ENCODE measurements at places on chromosomes 13 and 19. TPM values are rescaled to one million over a fixed set of nuclear protein-coding genes. Genes with fewer than 3 reads are reported as not detected.

DNA sequence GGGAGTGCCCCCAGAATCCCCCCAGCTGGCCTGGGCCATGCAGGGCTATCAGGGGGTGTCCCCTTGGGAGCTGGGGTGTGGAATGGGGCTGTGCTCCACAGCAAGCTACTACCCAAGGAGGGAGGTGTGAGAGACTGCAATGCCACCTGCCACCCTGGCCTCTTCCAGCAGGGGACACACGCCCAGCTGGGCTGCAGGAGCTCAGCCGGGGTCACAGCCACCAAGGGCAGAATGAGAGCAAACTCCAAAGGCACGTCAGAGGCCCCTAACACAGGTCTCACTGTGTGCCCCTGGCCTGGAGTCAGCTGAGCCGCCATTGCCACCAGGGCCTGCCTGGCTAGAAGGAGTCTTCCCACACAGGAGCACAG is 55.5 kb downstream of the MLLT1 start:
- DNase-seq, result no peak

DNA sequence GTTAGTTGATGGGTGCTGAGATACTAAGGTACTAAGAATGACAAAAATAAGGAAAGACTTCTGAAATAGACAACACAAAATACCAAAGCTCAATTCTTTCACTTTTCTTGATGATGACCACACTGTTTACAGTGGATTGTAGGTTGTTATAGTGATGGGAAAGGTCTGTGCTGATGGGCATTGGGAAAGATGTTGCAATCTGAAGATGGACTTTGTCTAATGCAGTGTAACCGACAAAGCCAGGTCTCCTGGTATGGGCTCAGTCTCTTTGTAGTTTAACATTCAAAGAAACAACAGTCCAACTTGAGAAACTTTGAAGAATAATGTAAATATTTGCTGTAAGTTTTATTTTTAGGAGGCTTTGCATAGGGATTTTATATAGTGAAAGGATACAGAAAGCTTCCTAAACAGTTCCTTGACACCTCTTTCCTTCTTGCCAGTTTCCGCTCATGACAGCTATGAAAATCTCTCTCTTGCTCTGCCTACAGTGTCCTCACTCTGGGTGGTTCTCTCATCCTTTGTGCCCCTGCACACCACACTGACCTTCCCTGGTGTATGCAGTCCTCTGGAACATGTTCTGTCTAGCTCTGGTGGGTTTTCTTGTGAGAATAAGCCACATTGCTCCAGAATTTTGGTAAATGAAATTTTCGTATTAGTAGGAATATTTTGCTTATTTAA is 172.2 kb downstream of the KCNRG start:
- no peak for DNase-seq

GRCh38 chr19:3125900-3126524 is 9.8 kb upstream of the GNA15 start:
- DNase-seq, result peak; percentile 76

DNA sequence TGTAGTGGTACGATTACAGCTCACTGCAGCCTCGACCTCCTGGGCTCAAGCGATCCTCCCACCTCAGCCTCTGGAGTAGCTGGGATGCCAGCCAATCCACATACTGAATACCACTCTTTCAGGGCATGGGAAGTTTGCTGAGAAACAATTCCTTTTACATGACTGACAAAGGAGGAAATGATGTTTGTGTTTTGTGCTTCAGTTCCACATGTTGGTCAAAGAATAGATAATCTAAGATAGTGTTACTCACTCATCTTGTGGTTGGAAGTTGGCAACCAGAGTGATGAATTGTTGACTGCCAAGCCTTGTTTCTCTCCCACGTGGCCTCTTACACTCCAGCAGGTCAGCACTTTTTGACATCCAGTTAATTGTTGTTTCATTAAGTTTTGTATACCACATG is 7.6 kb downstream of the MBD3L2B start:
- DNase-seq, result no peak

DNA sequence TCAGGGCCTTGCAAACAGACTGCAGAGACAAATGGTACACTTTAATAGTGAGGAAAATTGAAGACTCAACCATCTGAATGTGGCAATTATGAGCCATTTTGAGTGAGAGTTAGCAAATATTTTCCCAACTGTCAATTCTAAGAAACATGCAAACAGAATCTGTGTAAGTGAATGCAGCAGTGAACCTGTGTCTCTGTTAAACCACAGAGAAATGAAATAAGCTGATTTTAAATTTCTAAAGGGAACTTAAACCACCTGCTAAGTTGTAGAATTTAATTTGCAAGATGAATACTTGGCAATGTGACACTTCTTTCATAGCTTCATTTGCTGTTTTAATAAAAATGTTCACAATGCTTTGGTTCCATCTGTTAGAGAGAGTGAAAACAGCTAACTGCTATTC is 42.0 kb upstream of the TDRD3 start:
- no peak for DNase-seq

- no peak for DNase-seq
These were observed 68.6 kb upstream of the RFXAP start for GRCh38 chr13:36750461-36750860.

- no peak for DNase-seq
These were observed 2.3 kb downstream of the COMP start for GRCh38 chr19:18788529-18789421.

DNA sequence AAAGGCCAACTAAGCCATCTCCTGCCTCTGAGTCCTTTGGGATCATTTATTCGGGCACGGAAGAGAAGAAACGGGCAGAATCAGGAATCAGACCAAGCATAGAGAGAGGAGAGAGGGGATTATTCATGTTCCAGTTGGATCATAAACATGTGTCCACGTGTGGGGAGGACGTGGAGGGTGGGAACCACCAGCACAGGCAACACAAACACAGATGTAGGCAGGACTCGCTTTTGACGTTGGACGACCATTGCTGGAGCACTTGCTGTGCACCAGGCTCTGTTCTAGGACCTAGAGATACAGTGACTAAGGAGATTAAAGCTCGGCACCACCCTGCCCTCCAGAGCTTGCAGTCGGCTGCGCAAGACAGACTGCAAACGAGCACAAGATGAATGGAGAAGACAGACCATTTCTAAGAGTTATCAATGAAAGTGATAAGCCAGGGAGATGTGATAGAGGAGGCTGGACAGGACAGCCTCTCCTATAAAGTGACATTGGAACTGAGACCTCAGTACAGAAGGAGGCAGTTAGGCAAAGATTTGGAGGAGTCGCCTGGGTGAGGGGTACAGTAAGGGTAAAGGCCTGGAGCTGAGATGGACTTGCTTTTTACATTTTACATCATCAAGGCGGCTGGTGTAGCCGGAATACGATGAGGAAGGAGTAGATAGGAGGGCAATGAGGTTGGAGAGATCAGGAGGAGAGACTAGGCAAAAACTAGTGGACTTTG is 716 bp downstream of the SH2D3A start:
- no peak for DNase-seq

GRCh38 chr13:78562237-78562889 is 41.0 kb downstream of the POU4F1 start:
- DNase-seq, result no peak

KASH5 gene
- total RNA-seq, result not detected

C19orf38 gene
- not detected for total RNA-seq

AMER2 gene
- total RNA-seq, result not detected

SHISA7 gene
- total RNA-seq, result not detected

HTR2A gene
- total RNA-seq, result not detected

NLRP7 gene
- total RNA-seq, result not detected

ZNF554 gene
- 2.7 TPM for total RNA-seq

JSRP1 gene
- 0.92 TPM for total RNA-seq

DPY19L3 gene
- 7.9 TPM for total RNA-seq

ILF3 gene
- total RNA-seq, result 604 TPM

CDC42EP5 gene
- total RNA-seq, result not detected

Measured in CD8-positive, alpha-beta T cell (primary cell).